ENCODE measurements at places on chromosomes 6 and 20. TPM values are rescaled to one million over a fixed set of nuclear protein-coding genes. Genes with fewer than 3 reads are reported as not detected.

NKAIN4 gene
- polyA plus RNA-seq, result not detected

STX11 gene
- polyA plus RNA-seq, result 0.20 TPM

MAP7 gene
- 4.1 TPM for polyA plus RNA-seq

HLA-E gene
- 26.1 TPM for polyA plus RNA-seq

ZNF165 gene
- polyA plus RNA-seq, result 1.9 TPM

BTNL2 gene
- not detected for polyA plus RNA-seq

GRCh38 chr6:149139782-149140136, 177.8 kb upstream of the TAB2 start:
- H3K36me3 ChIP-seq, result no peaks in the 10 kb centered on the region
- no peaks in the 10 kb centered on the region for H3K4me1 ChIP-seq
- no peaks in the 10 kb centered on the region for H3K27me3 ChIP-seq
- no peak overlapping the region for H3K4me3 ChIP-seq

GRCh38 chr6:131949909-131950766, 1.0 kb downstream of the CCN2 start:
- H3K4me1 ChIP-seq, result peaks cover 18% of the 10 kb centered on the region
- H3K36me3 ChIP-seq, result no peaks in the 10 kb centered on the region
- H3K4me3 ChIP-seq, result peak overlapping the region; percentile 96
- DNase-seq, result peak; percentile 88

GRCh38 chr20:59812286-59813125, 120.9 kb downstream of the SYCP2 start:
- no peaks in the 10 kb centered on the region for H3K36me3 ChIP-seq
- no peaks in the 10 kb centered on the region for H3K27me3 ChIP-seq
- H3K27ac ChIP-seq, result no peak overlapping the region

GRCh38 chr6:17278289-17279063, 2.7 kb upstream of the RBM24 start:
- H3K27me3 ChIP-seq, result no peaks in the 10 kb centered on the region
- DNase-seq, result peak; percentile 44
- H3K4me3 ChIP-seq, result peak overlapping the region; percentile 97
- peak overlapping the region; percentile 99 for H3K27ac ChIP-seq
- H3K4me1 ChIP-seq, result peaks cover 38% of the 10 kb centered on the region
- H3K36me3 ChIP-seq, result peaks cover 8% of the 10 kb centered on the region

DNA sequence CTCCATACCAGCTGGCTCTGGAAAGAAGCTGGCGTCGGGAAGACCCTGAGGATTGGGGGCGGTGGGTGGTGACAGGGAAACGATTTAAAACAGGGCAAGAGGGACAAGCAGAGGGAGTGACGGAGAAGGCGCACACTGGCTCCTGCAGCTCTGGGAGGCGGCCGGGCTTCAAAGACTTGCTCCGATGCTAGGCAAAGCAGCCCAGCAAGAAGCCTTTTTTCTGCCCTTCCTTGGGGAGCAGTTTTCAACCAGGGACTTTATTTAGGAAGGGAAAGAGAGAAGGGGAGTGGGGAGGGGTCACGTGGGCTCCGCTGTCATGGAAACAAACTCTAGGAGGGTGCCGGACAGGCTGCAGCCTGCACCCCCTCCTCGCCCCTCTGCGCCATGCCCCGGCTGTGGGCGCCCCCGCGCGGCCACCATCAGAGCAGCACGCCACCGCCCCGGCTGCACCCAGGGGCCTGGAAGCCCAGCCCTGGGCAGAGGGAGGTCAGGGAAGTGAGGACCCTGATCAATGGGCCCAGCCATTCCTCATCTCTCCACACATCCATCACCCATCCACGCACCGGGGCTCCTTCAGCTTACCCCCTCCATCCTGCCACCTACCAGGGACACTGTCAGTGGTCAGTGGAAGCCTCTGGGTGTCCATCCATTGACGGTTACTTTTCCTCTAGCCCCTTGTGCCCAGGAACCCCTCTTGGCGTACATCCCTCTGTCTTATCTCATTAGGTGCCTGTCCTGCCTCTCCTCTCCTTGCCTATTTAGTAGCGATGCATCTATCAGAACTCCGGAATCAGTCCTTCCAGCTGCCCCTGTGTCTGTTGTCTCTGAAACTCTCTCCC, 66.6 kb upstream of the CCDC167 start:
- peaks cover 30% of the 10 kb centered on the region for H3K4me1 ChIP-seq
- peak overlapping the region; percentile 28 for H3K4me3 ChIP-seq
- DNase-seq, result peak; percentile 49
- H3K36me3 ChIP-seq, result no peaks in the 10 kb centered on the region
- H3K27ac ChIP-seq, result peak overlapping the region; percentile 79

DNA sequence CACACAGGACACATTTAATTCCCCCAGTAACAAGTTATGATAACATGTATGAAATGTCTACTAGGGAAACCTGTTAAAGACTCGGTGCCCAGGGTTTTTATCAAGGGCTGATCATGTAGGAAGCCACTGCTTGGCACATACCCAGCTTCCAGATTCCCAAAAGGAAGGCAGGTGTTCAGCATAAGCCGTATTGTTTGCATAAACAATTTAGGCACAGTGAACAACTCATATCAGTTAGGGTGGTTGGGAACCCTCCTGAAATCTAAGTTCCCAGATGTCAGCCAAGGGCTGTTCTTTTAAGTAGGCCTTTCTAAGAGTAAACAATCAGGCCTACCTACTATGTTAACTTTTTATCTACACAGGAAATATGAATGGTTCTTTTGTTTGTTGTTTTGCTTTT, 74.1 kb downstream of the ASXL1 start:
- peaks cover 23% of the 10 kb centered on the region for H3K4me1 ChIP-seq
- no peak overlapping the region for H3K4me3 ChIP-seq

DNA sequence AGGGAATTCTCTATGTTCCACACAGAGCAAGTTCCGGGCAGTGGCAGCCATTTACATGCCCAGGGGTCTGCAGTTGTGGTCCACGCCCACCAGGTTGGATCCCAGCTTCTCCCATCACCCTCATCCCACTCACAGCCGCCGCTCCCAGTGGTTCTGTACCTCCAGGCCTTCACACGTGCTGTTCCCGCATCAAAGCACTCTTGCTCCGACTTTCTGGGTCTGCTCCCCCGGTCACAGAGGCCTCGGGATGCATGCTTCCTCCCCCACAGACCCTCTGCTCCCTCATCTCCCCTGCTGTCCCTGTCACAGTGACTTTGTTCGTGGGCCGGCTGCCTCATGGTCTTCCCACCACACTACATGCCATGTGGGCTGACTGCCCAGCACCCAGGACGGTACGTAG, 332.5 kb downstream of the TAF4 start:
- no peak for DNase-seq
- no peak overlapping the region for H3K4me3 ChIP-seq
- H3K27me3 ChIP-seq, result no peaks in the 10 kb centered on the region
- no peak overlapping the region for H3K27ac ChIP-seq

GRCh38 chr6:34600101-34600500, 44.0 kb upstream of the SPDEF start:
- peak overlapping the region; percentile 64 for H3K27ac ChIP-seq
- no peaks in the 10 kb centered on the region for H3K27me3 ChIP-seq
- peaks cover 30% of the 10 kb centered on the region for H3K4me1 ChIP-seq
- DNase-seq, result no peak
- no peak overlapping the region for H3K4me3 ChIP-seq

DNA sequence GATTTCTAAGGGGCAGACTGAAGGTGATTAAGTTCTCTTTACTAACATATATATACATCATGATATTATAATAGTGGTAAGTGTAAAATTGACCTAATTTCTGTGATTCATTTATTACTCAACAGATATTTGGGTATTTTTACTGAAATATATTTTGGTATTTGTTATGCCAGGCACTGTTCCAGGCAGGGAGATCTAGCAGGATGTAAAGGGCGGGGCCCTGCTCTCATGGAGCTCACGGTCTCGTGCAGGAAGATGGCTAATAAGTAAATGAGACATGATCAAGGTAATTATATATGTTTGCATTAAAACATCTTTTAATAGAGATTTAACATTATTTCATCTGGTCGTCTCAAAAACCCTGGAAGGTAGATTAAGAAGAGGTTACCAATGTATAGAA, 27.7 kb downstream of the FAM50B start:
- H3K4me3 ChIP-seq, result no peak overlapping the region
- no peak overlapping the region for H3K27ac ChIP-seq
- H3K36me3 ChIP-seq, result no peaks in the 10 kb centered on the region
- no peaks in the 10 kb centered on the region for H3K4me1 ChIP-seq

- peaks cover 77% of the 10 kb centered on the region for H3K4me1 ChIP-seq
- DNase-seq, result no peak
- no peak overlapping the region for H3K4me3 ChIP-seq
- no peaks in the 10 kb centered on the region for H3K36me3 ChIP-seq
- peak overlapping the region; percentile 96 for H3K27ac ChIP-seq
Observed at GRCh38 chr20:17589161-17589834, 19.4 kb downstream of the DSTN start.

GRCh38 chr6:32047855-32048766, 9.9 kb downstream of the CYP21A2 start:
- no peaks in the 10 kb centered on the region for H3K36me3 ChIP-seq
- no peaks in the 10 kb centered on the region for H3K4me1 ChIP-seq
- no peak overlapping the region for H3K4me3 ChIP-seq
- peak; percentile 73 for DNase-seq
- no peak overlapping the region for H3K27ac ChIP-seq
- H3K27me3 ChIP-seq, result no peaks in the 10 kb centered on the region

- DNase-seq, result peak; percentile 74
- H3K4me1 ChIP-seq, result no peaks in the 10 kb centered on the region
Observed at GRCh38 chr6:166627875-166628801, 1.1 kb upstream of the RPS6KA2 start.
